ENCODE measurements at places on chromosomes 7 and 10. TPM values are rescaled to one million over a fixed set of nuclear protein-coding genes. Genes with fewer than 3 reads are reported as not detected.

NKX1-2 gene
- not detected for total RNA-seq

OPN1SW gene
- not detected for total RNA-seq

NME8 gene
- not detected for total RNA-seq

NAT16 gene
- not detected for total RNA-seq

OPALIN gene
- total RNA-seq: not detected

All from placental epithelial cell (primary cell).